Testis (tissue), 5 donors: ENCODE measurements at places on chromosomes 4 and X.

DNA sequence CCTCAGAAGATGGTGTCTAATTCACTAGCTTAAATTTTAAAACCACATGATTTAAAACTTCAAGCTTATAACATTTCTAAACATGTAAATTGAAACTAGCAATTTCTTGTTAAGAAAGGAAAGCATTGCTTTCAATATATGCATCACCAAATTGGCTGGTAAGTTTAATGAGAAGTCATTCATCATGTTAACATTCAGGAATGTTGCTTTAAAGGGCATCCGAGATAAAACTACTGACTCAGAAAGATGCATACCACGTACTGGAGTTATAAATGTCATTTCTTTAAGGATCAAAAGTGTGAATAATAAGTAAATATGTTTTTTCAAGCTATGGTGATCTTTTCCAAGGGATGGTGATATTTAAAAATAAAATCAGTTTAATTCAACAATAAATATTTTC, 83.3 kb upstream of the VCX2 start:
- no peak for DNase-seq

- no peak for DNase-seq
Measured at GRCh38 chrX:43218198-43218597, 437.9 kb upstream of the MAOA start.

DNA sequence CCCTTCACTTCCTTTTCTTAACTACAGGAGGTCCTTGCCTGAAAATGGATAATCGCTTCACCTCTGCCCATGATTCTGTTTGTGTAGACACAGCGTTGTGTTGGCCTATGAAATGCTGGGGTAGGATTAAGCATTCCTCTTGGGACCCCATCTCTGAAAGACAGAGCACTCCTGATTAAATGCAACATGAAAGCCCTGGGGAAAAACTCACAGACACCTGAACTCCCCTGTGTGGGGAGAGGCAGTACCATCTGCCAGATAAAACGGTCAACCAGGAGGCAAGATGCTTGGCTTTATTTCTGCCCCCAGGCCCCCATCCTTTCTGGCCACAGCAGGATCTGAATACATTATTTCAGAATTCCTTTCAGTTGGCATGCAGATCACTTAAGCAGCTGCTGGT, 1.9 kb downstream of the LGI2 start:
- no peak for DNase-seq

DNA sequence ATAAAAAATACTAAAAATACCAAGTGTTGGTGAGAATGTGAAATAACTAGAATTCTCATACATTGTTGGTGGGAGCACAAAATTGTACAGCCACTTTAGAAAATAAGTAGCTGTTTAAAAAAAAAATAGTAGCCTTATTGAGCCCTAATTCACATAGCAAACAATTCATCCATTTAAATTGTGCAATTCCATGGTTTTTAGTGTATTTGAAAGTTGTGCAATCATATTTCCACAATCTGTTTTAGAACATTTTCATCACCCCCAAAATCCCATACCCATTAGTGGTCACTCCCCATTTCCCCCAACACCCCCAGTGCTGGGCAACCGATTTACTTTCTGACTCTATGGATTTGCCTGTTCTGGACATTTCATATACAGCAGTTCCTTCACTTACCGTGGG, 37.1 kb downstream of the STX18 start:
- no peak for DNase-seq

DNA sequence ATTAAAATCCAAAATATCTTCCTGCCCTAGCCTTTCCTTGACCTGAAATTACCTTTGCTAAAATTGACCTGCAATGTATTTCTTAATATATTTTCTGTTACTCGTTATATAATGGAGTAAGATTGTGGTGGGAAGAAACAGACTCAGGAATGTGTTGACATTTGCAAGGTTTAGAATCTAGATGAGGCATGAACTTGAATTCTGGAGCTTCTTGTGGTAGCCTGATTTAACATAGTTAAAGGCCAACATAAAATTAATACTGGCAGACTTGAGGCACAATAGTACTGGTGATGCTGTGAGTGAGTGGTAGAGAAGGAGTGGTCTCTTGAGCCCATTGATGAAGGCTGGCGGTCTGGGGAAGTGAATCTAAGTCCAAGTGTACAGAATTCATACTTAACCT, 197.9 kb upstream of the SPRY1 start:
- DNase-seq = no peak

GRCh38 chrX:68915778-68916177, 87.0 kb downstream of the EFNB1 start:
- no peak for DNase-seq

GRCh38 chr4:15100994-15101695, 98.9 kb downstream of the CPEB2 start:
- DNase-seq = no peak

DNA sequence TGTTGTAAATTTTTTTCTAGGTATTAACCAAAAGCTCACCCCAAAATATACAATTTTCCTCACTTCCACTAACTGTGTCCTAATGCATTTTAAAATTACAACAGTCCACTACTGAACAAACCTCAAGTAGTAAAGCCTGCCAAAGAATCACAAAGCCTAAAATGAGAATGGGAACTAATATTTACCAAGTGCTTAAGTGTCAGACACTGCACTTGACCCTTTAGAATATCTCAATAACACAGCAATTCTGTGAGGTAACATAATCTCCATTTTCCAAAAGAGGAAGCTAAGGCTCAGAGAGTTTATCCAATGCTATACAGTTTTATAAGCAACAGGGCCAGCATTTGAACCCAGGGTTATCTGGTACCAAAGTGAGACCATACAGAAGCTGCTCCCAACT, 4.9 kb downstream of the SLC9A7 start:
- DNase-seq = no peak
